ENCODE measurements at places on chromosomes 12 and 14.

GRCh38 chr12:124466216-124467128, 100.9 kb downstream of the NCOR2 start:
- no peak for DNase-seq

DNA sequence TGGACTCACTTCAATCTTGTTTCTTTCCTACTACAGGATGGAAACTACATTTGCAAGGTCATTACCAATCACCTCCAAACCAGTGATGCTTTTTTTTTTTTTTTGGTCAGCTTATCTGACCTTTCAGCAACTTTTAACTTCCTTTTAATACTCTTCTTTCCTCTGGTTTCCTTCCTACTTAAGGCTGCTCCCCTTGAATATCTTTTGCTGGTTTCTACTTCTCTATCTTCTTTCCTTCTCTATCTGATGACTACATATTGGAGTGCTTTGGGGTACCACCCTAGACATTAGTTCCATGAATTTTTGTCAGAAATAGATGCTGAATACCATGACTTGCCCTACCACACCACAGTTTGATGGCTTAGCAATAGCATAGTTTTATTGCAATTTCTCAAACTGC, 197.7 kb upstream of the DDHD1 start:
- DNase-seq, result no peak

GRCh38 chr12:97305651-97306050, 157.0 kb upstream of the RMST start:
- no peak for DNase-seq

GRCh38 chr12:16607906-16608775, 2.2 kb upstream of the LMO3 start:
- no peak for DNase-seq

GRCh38 chr12:38785381-38785780, 120.0 kb downstream of the CPNE8 start:
- DNase-seq, result no peak

DNA sequence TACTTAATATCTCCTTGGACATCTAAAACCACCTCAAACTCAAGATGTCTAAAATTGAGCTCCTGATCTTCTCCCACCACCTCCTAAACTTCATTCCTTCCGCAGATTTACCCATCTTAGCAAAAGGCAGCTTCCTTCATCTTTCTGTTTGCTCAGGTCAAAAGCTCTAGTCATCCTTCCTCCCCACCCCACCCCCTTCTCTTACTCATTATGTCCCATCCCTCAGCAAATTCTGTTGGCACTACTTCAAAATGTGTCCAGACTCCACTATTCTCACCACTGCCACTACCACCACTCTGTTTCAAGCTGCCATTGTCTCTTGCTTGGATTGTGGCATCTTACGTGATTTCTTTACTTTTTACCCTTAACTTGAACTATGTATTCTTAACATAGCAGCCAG, 59.2 kb upstream of the ZDHHC17 start:
- DNase-seq, result no peak

DNA sequence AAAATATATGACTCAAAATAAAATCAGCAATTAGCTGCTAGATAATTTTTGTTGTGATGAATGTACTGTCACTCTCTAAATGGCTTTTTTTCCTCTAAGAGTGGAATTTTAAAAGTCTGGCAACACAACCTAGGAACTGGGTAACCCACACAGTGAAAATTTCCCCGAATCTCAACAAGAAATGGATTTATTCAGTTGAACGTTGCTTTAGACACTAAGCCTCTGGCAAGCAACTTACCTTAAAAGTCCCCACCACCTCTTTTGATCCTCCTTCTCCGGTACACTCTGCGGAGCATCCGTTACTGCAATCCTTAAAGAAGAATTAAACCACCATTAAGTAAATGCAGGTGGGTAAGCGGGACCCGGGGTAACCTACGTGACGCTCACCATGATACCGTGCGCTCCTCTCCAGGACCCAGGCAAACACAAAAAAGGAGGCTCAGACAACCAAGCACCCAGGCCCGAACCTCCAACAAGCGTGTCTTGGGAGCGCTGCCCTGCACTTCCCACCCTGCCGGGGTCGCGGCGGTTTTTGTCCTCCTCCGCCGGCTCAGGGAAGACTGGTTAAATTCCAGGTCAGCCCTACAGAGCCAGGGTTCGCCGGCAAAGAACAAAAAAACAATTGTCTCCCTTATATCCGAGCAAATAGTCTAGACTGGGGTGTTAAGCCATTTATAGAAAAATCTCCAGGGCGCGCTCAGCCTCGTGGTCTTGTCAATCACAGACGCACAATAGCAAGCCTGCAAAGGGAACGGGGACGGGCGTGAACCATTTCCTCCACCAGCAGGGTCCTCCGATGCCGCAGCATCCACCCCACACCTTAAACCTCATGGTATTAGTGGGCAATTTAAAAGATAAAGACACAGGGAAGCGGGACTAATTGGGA, 47.1 kb downstream of the BCAT1 start:
- DNase-seq, result no peak

GRCh38 chr12:108806346-108806745, 51.0 kb downstream of the SSH1 start:
- no peak for DNase-seq

DNA sequence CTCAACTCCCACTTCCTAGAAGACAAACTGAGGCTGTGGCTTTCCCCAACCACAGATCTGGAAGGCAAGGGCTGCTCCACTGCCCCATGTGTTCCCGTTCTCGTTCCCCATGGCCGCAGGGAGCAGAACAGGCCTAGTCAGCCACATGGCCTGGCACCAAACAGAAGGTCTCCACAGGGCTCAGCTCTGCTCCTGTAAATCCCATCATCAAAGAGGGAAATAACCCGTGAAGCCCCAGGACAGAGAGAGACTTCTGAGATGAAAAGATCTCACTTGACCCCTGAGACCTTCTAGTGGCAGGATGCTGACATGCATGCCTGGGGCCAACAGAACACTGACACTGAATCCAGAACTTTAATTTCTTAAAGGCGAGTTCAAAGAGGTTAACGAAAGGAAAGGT, 68.9 kb downstream of the BCL11B start:
- DNase-seq, result no peak

DNA sequence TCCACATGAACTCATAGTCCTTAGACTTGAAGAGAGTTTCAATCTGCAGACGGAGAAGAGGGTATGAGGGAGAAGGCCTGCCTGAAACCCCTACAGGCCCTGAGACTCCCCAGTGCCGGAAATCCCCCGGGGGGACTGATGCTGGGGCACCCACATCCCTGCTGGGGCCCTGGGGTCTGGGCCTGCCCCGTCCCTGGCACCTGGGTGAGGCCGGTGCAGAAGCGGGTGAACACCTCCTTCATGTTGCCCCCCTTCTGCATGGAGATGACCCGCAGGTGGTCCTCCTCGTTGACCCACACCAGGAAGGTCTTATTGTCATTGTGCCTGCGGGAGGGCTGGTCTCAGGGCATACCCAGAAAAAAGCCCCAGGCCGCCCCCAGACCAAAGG, 2.4 kb downstream of the CKB start:
- DNase-seq, result no peak

- no peak for DNase-seq
Observed at GRCh38 chr12:5560265-5560664, 128.4 kb downstream of the NTF3 start.

DNA sequence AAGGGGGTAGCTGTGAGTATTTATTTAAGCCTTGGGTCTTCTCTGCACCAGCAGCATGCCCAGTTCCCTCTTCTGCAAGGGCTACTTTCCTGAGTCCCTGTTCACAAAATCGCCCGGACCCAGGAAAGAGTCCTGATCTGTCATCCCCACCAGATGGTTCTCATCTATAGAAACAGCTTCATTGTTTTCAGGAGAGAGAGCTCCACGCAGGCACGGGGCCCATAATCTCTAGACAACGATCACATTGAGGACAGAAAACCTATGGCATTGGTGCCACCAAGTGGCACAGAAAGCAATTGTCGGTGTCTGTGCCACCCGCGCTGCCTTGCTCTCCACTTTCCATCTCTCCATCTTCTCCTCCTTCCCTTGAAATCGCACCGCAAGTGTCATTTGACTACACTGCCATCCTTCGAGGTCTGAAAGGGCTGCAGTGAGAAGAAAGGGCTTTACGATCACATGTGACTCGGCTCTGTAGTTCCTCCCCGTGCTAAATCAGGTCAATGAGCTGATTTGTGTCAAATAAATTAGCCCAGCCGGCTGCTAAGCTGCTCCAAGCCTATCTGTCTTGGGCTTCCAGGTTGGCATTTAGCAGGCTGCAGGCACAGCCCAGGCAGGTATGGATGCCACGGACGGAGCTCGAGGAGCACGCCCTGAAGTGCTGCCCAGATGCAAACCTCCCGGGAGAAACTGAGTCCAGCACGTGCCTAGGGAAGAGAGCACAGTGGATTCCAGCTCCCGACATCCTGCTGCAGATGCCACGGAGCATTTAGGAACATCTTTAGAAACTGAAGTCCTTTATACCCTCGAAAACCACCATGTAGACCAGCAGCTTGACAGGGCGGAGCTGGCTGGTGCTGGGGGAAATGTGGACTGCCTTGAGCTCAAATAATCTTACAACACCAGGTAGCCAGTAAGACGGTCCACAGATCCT, 28.8 kb downstream of the SPRING1 start:
- no peak for DNase-seq

GRCh38 chr14:93748208-93749075, 39.8 kb downstream of the PRIMA1 start:
- DNase-seq, result no peak

DNA sequence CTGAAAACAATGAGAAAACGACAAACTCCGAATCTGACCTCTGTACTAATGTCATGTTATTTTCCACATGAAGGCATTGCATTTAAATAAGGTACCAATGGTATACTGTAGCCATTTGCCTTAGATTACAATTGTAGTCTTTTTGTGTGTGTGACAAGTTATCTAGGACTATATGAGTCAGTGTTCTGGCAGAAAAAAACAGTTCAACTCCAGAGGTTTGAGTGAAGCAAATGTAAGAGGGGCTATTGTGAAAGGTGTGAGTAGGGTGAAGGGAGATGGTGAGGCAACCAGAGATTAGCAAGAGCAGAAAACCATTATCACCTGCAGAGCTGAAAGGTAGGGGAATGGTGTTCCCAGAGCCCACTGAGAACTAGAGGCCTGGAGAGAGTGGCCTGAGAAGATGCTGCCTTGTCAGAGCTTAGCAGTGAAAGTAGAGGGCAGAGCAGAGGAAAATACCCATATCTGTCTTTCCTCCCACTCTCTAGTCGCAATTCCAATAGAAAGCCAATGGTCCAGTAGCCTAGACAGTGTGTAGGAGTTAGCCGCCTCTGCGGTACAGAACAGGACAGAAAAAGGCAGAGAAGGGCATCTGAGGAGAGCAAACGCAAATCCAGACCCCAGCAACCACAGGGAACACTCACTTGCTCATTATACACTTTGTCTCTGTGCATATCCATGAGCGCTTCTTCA, 112.2 kb downstream of the DYRK2 start:
- no peak for DNase-seq

DNA sequence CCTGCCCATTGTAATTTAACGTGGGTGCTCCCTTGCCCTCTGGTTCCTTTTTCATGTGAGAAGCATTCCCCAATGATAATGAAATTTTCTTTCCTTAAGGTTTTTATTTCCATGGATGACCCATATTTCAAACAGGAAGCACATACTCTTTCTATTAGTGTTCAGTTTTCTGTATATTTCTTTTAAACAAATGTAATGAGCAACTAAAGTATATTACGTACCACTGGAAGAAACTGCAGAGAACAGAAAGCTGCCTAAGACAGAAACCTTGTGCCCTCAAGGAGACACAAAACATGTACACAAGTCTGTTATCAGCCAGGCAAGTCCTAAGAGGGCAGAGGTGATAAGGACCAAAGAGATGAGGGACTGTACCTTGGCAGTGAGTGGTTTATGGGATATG, 414.9 kb downstream of the ETNK1 start:
- no peak for DNase-seq

GRCh38 chr12:4707306-4707705, 12.9 kb upstream of the GALNT8 start:
- DNase-seq, result no peak

- no peak for DNase-seq
Observed at GRCh38 chr14:23514644-23514957, 37.0 kb downstream of the ZFHX2 start.

GRCh38 chr12:42056130-42056529, 88.5 kb downstream of the GXYLT1 start:
- no peak for DNase-seq

- DNase-seq, result no peak
Observed at GRCh38 chr14:100267990-100268389, 29.0 kb downstream of the YY1 start.

- DNase-seq, result no peak
Observed at GRCh38 chr14:89707086-89707485, 247.4 kb downstream of the EFCAB11 start.

- no peak for DNase-seq
Observed at GRCh38 chr14:100296106-100296651, 10.1 kb downstream of the SLC25A29 start.

DNA sequence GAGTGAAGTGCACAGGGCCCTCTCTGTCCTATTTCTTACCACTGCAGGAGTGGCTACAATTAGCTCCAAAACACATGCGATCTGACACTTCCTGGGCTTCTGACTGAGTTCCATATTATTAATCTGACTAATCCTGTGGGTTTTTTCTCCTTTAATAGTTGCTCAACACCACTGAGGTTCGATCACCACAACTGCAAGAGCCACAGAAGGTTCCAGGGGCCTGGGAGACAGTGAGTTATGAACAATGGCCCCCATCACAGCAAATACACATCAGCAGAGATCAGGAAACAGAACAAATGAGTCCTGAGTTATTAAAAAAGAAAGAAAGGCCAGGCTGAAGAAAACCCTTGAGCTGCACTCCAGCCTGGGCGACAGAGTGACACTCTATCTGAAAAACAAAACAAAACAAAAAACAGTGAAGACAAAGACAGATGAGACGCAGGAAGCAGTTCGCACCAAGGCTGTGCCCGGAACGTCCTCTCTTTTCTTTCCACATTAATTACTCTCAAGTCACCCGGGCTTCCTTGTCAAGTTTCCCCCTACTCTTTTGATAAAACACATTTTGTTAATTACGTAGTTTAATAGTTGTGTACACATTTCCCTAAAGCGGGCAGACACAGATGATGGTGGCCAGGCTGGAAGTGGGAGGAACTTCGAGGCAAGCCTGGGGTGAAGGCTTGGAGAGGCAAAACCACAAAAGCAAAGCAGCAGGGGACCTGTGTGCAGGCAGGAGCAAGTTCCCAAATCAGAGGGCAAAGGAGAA, 42.7 kb downstream of the CDC42BPB start:
- no peak for DNase-seq

DNA sequence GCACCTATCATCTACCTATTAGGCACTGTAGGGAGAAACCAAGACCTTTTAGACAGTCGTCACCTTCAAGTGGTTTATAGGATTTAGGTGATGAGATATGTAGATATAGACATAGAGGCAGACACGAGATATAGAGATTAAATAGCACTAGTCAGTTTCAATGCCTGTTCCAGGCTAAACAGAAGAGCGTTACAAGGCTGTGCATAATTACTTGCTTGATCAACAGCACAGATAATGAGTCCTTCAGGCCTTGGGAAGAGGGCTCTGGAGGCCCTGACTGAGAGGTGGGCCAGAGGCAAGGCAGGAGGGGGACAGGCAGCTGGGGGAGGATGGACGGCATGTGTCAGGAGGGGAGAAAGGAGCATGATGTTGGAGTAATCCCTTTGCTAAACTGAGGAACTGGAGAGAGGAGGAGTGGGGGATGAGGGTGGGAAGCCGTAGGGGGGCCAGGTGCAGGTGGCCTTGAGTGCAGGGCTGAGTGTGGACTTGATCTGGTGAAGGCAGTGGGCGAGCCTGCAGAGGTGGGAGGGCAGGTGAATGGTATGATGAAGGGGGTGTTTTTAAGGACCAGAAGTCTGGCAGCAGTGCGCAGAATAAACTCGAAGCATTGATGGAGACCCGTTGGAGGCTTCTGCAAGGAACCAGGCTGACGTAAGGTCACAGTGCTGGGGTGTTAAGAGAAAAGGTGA, 43.9 kb upstream of the ATP23 start:
- DNase-seq, result no peak

Measured in cortex of kidney (tissue), 1 donor.